ENCODE measurements at places on chromosomes 2 and 18.

DNA sequence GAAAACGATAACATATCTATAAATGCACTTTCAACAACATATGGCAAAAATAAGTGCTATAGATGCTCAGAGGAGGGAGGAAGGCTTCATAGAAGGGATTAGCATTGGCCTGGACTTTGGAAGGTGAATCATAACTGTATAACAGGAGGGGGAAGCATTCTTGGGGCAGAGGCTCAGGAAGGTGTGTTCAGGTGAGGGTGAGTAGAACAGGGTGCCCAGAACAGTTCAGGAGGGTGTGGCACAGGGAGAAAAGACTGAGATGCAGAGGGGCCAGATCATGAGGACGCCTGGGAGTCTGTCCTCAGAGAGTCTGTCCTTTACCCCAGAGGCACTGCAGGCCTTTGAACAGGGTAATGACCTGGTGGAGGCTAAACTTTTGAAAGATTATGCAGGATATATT is 29.3 kb upstream of the MEP1B start:
- no peak for DNase-seq

DNA sequence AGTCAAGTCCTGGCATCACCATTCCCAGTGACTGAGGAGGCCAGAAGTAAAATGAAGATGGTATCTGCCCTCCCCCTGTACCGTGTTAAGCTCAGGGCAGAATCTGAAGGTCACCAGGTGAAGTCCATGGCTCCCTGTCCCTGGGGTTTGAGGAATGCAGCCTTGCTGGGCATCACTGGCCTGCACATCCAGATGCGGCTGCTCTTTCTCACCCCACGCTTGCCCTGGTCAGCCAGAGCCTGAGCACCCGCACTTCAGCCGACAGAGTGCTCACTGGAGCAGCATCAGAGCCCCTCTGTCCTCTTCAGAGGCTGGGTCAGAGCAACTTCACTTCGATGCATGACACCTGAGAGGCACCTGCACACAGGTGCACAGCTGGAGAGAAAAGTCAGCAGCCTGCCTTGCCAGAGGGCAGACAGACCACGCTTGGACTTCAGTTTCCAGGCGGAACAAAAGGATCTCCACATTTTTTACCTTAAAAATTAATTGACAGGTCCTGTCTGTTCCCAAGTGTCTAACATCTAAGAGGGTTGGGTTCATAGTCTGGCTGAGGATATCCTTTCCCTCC is 267.3 kb downstream of the ANAPC1 start:
- no peak for DNase-seq

DNA sequence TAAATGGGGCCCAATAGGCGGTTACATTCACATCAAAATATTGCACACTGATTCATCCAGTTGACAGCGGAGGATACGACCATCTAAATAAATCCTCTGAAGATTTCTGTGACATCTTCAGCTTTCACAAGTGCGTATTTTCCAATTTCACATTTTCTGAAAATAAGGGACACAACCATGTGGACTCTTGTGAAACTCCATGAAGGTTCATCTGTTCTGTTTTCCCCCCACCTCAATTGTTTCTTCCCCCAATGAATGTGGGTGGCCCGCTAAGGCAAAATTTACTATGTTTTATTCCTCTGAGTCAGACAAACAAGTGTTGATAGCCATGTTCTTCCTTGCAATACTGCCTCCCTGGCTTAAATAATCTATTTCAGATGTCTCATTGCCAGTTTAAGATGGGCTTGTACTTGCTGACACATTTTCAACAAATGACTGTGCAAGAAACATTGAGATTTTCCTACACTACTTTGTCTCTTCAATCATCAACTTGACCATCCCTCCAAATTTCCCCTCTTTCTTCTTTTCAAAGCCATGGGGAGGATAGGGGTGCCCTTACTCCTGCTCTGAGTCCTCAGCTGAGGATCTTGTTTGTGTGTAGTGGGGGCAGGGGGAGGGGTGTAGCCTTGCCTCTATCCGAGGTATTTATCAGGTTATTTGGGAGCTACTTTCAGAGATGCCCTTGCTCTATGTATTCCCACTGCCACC is 78.2 kb downstream of the BCL11A start:
- no peak for DNase-seq

- peak; percentile 29 for DNase-seq
Measured at GRCh38 chr2:162333968-162334367, 10.0 kb upstream of the GCA start.

- DNase-seq: no peak
Measured at GRCh38 chr18:77268456-77268855, 18.8 kb downstream of the GALR1 start.

GRCh38 chr2:234710587-234710986 is 213.7 kb upstream of the ARL4C start:
- no peak for DNase-seq

GRCh38 chr2:70247364-70248180 is 856 bp downstream of the TIA1 start:
- DNase-seq: peak; percentile 50

- no peak for DNase-seq
Measured at GRCh38 chr18:72161691-72162090, 382.5 kb downstream of the CBLN2 start.

- DNase-seq: no peak
Measured at GRCh38 chr2:205629091-205629776, 53.1 kb upstream of the NRP2 start.

- no peak for DNase-seq
Measured at GRCh38 chr2:107648781-107649404, 177.8 kb upstream of the RGPD4 start.

DNA sequence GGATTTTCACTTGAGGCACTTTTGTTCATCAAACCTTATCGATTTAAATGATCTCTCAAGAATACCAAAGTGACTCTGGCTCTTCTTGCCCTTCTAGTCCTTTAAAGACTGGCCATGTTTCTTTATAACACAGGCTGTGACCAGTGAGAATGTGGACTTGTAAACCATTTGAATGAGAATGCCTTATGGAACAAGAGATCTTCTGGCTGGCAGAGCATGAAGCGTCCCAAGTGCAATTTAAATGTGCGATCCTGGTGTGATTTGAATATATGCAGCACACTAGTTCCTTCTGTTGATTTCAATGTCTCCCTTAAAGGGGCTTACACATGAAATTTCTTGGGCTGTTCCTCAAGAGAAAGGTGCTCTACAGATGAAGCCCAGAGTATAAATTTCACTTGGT is 262.4 kb upstream of the CCDC68 start:
- DNase-seq: no peak

GRCh38 chr2:71174207-71174606 is 43.8 kb downstream of the MPHOSPH10 start:
- DNase-seq: no peak

- DNase-seq: no peak
Measured at GRCh38 chr2:158414538-158414937, 42.0 kb downstream of the CCDC148 start.

DNA sequence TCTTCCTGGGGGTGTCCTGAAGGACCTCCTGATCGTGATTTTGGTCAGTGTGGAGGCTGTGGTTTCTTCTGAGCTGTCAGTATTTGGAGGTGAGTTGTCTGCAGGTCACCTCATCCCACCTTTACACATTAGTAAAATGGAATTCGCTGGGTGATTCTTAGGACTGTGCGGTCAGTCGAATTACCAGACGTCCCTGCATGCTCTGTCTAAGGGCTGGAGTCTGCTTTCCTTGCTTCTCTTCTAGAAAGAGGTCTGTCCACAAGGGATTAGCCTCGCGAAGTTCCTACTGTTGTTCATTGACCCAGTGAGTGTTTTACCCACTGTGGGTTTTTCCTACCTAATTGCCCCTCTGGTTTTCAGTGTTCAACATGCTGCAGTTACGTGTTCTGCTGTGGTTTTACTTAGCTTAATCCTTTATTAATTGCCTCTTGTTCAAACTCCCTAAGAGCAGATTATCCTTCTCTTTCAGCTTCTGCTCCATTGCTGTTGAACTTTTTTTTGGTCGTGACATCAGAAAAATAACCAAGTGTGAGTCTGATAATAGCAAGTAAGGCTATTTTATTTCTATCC is 183.4 kb downstream of the NEDD4L start:
- no peak for DNase-seq

- peak; percentile 58 for DNase-seq
Measured at GRCh38 chr2:10033251-10034006, 9.9 kb upstream of the KLF11 start.

- peak; percentile 74 for DNase-seq
Measured at GRCh38 chr18:58313491-58314032, 269.5 kb downstream of the NEDD4L start.

GRCh38 chr18:14000884-14001283 is 85.5 kb upstream of the MC2R start:
- DNase-seq: no peak

- no peak for DNase-seq
Measured at GRCh38 chr2:21422050-21422449, 298.3 kb downstream of the TDRD15 start.

GRCh38 chr18:75496151-75496550 is 68.6 kb upstream of the SMIM21 start:
- no peak for DNase-seq

DNA sequence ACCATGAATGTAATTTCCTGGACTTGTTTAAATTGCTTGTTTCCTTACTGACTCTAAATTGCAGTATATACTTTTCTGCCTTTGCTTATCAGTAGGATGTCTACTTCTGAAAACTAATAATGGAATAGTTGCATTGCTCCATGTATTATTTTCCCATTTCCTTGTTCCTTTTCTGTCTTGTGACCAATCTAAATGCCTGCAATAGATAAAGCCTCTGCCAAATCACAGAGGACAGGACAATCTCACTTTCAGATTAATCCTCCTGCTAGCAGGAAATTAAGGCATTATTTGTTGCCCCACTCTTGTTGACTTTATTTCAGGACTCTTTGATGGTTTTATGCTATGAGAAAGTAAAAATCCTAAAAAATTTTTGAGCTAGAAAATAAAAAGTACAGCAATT is 4.7 kb upstream of the ESCO1 start:
- DNase-seq: no peak

GRCh38 chr2:126356631-126357030 is 299.3 kb upstream of the GYPC start:
- DNase-seq: no peak

GRCh38 chr18:56545464-56545863 is 92.9 kb downstream of the TXNL1 start:
- no peak for DNase-seq

DNA sequence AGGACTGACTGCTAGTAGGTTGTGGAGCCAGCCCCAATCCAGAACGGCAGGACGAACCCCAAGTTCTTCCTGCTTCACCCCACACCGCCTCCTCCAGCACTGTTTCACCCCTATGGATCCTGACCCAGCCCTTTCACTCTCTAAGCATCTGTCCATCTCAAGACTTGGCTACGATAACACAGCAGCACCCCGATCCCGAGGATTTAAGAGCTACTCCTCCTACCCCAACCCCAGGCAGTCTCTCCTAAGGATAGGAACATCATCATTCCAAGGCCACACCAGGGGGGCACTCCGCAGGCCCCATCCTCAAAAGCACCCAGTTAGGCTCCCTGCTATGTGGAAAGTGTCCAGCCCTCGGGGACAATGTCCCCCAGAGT is 645 bp downstream of the KCTD18 start:
- peak; percentile 19 for DNase-seq
